ENCODE measurements at places on chromosomes 2 and 18.

DNA sequence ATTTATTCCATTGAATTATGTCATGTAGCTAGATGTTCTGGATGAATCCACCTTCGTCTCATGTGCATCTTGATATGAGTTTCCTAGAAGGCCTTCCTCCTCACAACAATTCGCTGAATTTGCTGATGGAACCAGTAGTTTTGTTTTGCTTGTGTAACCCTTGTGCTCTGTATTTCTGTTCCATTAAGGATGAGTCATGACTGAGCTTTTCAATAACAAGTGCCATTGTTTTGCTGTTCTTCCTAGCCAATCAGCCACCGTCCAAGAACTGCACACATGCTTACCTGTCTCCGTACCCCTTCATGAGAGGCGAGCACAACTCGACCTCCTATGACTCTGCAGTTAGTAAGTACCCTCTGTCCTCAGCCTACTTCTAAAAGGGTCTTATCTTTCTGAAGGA is 2.3 kb downstream of the TMEM182 start:
- DNase-seq = no peak

GRCh38 chr2:112277596-112278220 is 2.3 kb downstream of the ZC3H6 start:
- DNase-seq = no peak

- DNase-seq = no peak
These were observed 60.7 kb upstream of the ASAP2 start for GRCh38 chr2:9145752-9146430.

DNA sequence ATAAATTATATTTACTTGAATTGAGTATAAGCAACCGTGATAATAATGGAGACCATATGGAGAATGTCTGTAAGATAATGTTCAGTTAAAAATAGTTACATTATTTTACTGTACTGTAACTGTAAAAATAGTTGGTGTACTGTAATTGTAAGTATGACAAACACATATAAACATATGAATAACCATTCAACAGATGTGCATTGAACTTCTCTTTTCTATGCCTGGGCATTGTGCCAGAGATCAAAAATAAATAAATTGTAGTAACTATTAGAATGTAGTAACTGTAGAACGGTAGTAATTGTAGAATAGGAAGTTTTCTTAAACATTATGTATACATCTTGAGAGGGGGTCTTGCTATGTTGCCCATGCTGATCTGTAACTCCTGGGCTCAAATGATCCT is 287.4 kb upstream of the EPAS1 start:
- no peak for DNase-seq

- no peak for DNase-seq
These were observed 9.1 kb downstream of the ALPI start for GRCh38 chr2:232465061-232465460.

DNA sequence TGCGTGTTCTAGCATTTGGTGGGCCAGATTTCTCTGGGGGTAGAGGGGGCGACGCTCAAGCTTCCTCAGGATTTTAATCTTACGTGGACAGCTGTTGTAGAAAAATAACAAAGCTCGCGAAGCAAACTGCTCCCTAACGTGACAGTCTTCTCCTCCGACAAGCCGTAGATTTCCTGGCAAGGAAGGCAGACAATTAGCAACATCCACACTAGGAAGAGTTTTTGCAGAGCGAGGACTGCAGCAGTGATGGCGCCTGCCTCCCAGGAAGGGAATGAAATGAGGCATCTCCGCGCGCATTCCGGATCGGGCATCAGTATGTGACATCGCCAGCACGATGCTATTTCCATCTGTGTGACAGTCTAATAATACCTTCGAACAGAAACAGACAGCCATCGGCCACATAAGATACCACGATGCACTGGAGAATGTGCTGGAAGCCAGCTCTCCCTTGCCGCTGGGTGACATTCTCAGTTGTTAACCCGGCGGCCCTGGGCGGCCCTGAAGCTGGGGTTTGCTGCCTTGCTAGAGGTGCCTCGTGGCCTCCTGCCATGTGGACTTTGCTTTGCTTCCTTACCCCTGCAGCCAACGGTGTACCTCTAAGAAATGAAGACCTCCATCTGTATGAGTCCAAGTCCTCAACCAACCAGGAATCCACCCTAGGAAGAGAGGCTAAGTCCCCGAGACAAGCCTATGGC is 101.8 kb upstream of the AGAP1 start:
- no peak for DNase-seq

DNA sequence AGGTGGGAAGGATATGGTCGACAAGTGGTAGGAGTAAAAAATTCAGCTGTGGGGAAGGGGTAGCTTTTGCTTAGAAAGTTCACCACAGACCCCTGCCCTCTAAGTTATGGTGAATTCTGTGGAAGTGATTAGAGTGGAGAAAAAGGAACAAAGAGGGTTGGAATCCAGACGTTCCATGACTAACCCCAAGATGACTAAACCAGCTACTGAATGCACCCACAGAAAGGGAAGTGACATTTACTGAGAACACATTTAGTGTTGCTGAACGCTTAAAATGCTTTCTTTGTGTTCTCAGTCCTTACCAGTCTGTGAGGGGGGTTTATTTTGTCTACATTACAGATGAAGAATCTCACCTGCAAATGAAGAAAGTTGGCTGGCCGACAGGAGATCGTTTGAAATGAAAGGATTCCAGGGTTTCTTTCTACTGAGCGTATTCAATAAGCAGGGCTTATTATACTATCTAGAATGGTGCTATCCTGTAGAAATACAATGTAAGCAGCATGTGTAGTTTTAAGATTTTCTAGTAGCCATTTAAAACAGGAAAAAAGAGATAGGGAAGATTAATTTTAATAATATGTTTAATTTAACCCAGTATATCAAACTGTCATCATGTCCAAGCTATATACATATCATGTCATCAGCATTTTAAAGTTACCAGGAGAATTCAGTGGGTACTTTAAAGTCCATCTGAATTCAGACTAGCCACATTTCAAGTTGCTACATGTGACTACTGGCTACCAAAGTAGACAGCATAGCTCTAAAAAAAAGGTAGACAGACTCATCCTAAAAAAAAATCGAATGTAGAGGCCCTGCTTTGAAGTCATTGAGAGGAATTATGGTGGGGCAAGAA is 60.1 kb downstream of the LIMS1 start:
- DNase-seq = no peak

DNA sequence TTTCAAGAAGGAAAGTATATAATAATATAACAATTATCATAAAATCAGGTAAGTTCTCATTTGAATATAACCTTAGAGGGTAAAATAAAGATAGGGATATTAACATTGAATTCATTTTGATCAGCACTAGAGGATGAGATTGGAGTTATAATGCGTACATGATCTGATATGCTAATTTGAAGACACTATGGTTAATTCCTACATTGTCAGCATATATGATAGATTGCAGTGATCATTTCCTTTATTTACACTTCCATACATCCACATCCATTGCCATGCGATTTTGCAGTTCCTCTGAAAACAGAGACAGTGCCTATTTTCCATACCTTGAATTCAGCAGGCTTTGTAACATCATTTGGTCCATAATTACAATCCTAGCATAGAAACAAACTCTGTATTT is 519.2 kb downstream of the CCDC85A start:
- no peak for DNase-seq

DNA sequence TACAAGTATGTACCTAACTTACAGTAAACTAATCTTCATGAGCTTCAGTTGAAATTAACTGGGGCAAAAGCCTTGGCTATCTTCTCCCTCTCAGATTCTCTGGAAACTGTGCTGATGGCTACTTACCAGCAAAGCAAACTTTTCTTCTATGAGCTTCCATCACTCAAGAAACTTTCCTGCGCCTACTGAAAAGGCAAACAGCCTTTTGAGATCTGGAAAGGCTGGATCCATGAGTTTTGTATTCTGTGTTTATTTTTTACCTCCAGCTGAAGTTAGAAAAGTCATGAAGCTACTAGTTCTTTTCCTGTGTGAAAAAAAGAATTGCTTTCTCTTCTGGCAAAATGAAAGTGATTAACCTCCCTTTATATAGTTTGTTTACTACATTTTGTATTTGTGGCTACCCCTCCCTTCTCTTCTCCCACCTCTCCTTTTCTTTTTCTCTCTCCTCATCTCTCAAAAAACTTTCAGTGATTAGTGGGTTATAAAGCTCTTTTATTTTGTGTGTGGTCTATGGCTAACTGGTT is 49.2 kb upstream of the RNF152 start:
- DNase-seq = no peak

All from NCI-H526 treated with DMSO at 0.1 percent for 48 hours (cell line).